Hair follicular keratinocyte (primary cell): ENCODE measurements at places on chromosomes 16 and 17. TPM values are rescaled to one million over a fixed set of nuclear protein-coding genes. Genes with fewer than 3 reads are reported as not detected.

The VTN gene
- total RNA-seq = not detected in 2 replicates

The TAX1BP3 gene
- total RNA-seq = 320 and 364 TPM in 2 replicates

The CACNA1G gene
- 0.08 TPM in 1 of 2 replicates, not detected in the other for total RNA-seq

The RNF222 gene
- 0.04 and 0.70 TPM in 2 replicates for total RNA-seq

The ALOX15 gene
- total RNA-seq = not detected in 2 replicates

The SPN gene
- total RNA-seq = not detected in 2 replicates

The TNFRSF13B gene
- not detected in 2 replicates for total RNA-seq

The GSG1L gene
- not detected in 2 replicates for total RNA-seq

The CDH13 gene
- 45.0 and 139 TPM in 2 replicates for total RNA-seq

The DHRS7C gene
- total RNA-seq = not detected in 2 replicates

The FBXW10 gene
- total RNA-seq = not detected in 2 replicates

The SOX8 gene
- total RNA-seq = not detected in 2 replicates

The FUS gene
- total RNA-seq = 26.5 and 51.1 TPM in 2 replicates

The CHRNE gene
- total RNA-seq = not detected in 2 replicates

The QRICH2 gene
- 0.94 and 1.8 TPM in 2 replicates for total RNA-seq

The TEKT1 gene
- not detected in 2 replicates for total RNA-seq

The ARHGDIG gene
- not detected in 2 replicates for total RNA-seq

The BRIP1 gene
- 5.7 and 7.4 TPM in 2 replicates for total RNA-seq

The TBC1D3C gene
- not detected in 2 replicates for total RNA-seq

The FMNL1 gene
- 1.1 and 5.2 TPM in 2 replicates for total RNA-seq

The KRTAP4-5 gene
- total RNA-seq = not detected in 2 replicates

The SMTNL2 gene
- not detected in 2 replicates for total RNA-seq

The MYL4 gene
- not detected in 2 replicates for total RNA-seq

The ST6GALNAC2 gene
- 62.4 and 139 TPM in 2 replicates for total RNA-seq

The CLEC3A gene
- total RNA-seq = not detected in 2 replicates

The CHAD gene
- not detected in 2 replicates for total RNA-seq

The ZNF19 gene
- total RNA-seq = 1.3 and 1.6 TPM in 2 replicates

The CCDC200 gene
- total RNA-seq = not detected in 2 replicates

The MILR1 gene
- 2.4 TPM in 1 of 2 replicates, not detected in the other for total RNA-seq

The LRRC37A gene
- 0.65 and 1.1 TPM in 2 replicates for total RNA-seq

The SLC43A2 gene
- 9.1 and 14.0 TPM in 2 replicates for total RNA-seq

The BIRC5 gene
- total RNA-seq = 25.3 and 69.2 TPM in 2 replicates

The KREMEN2 gene
- total RNA-seq = 11.7 and 22.4 TPM in 2 replicates

The NMT1 gene
- total RNA-seq = 75.7 and 122 TPM in 2 replicates
